NCI-H187 treated with DMSO at 0.1 percent for 48 hours (cell line): ENCODE measurements at places on chromosomes 16 and 17.

- no peak for DNase-seq
Observed at GRCh38 chr16:87678618-87679017, 76.3 kb downstream of the JPH3 start.

DNA sequence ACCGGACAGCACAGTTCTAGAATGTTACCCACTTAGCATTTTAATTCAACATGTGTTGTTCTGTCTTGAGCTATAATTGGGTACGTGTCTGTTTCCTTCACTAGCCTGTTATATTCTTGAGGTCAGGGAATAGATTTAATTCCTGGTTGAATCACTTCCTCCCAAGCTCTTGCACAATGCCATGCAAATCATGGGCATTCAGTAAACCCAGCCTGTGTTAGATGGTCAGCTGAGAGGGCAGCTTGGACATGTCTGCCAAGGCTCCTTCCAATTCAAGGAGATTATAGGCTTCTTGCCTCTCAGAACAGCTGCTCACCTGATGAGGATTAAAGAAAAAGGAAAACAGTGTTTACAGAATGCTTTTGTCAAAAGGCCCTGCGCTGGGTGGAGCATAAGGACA is 12.6 kb downstream of the C1QTNF1 start:
- no peak for DNase-seq

GRCh38 chr17:18250259-18250658 is 8.3 kb downstream of the FLII start:
- DNase-seq: no peak

- no peak for DNase-seq
Observed at GRCh38 chr17:57295526-57296023, 39.3 kb downstream of the MSI2 start.

DNA sequence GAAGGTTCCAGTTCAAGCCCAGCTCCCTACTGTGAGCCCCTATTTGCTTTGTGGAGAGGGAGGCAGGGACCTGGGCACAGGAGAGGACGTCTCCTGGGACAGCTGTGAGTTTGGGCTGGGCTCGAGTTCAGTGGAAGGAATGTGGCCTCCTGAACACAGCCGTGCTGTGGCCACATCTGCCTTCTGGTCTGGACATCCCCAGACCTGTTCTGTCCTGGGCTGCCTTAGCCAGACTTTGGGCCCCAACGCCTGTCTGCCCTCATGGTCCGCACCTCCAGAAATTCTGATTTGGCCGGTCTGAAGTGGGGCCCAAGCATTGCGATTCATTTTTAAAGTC is 60.4 kb upstream of the LGALS9 start:
- DNase-seq: no peak

- no peak for DNase-seq
Observed at GRCh38 chr16:8880839-8881510, 1.2 kb upstream of the LITAFD start.

DNA sequence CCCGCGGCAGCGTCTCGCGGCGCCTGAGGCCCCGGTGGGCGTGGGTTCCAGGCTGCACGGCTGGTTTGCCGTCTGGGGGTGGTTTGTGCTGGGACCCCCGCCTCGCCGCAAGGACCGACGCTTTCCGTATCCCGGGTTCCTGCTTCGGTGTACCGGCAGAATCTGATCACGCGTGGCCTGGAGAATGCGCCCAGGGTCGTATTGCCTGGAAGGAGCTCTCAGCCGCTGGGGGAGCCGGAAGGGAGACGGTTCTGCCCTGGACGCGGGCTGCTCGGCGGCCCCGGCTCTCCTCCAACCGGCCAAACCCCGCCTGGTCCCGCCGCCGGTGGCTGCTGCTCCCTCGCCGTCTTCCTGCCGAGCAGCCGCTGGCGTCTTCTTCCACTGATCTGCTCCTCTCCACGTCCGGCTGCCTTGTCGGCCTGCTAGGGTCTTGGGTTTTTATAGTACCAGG is 39.8 kb downstream of the ZNF778 start:
- no peak for DNase-seq
